ENCODE measurements at places on chromosomes 2 and 18.

DNA sequence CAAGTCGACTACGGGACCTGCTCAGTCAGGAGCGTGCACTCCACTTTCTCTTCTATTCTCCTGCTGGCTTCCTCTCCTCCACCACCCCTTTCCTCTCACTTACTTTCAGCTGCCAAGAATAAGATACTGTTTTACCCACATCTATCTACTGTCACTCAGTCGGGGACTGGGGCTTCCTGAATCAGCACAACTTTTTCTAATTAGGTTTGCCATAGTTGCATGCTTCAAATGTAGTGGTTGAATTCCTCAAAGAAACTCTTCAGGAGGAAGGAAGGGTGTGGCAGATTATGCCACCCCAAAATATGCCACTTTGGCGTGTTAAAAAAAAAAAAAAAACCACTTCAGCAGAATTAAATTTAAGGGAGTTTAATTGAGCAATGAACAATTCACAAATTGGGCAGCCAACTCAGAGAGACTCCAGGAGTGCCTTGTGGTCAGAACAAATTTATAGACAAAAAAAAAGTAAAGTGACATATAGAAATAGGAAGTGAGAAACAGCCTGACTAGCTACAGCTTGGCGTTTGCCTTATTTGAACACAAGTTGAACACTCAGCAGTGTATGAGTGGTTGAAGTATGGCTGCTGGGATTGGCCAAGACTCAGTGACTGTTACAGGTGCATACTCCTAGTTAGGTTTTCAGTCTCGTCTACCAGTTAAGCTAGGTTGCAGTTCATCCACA lies 32.5 kb upstream of the RMDN2 start:
- DNase-seq: no peak

DNA sequence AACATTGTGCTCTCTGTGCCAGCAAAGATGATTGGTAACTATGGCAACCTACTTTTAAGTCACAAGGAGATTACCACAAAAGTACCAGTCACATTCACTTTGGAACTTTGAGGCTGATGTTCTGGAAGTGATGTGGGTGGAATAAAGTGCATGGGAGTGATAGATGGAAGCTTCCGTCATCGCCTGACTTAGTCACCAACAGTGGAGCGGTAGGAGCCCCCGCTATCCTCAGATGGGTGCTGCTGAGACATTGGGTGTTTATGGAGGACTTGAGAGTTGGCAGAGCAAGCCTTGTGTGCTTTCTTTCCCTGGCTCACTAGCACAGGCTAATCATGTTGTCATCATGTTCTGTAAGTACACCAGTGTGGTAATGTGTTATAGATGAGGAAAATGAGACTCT lies 4.6 kb downstream of the PPP1R7 start:
- DNase-seq: no peak

- no peak for DNase-seq
Observed at GRCh38 chr2:16638946-16639345, 26.7 kb downstream of the CYRIA start.

DNA sequence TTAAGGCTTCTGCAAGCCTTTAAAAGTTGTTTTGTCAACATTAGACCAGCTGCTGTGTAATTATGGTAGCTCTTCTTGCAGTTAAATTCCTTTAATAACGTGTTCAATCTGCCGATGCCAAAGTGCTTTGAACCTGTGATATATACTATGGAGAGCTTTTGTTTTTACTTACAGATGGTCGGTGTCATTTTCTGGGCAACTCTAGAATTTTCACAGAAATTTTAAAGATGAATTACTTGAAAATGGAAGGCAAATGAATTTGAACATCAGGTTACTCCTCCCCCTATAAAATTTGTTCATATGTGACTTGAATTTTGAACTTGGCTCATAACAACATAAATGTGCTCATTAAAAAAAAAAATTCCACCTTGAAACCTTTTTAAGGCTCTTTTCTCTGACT lies 23.0 kb downstream of the LYPD6 start:
- DNase-seq: no peak

- DNase-seq: no peak
Observed at GRCh38 chr2:68536000-68536399, 68.6 kb downstream of the APLF start.

GRCh38 chr18:74918276-74918790 lies 290.6 kb downstream of the PTGR3 start:
- DNase-seq: no peak

DNA sequence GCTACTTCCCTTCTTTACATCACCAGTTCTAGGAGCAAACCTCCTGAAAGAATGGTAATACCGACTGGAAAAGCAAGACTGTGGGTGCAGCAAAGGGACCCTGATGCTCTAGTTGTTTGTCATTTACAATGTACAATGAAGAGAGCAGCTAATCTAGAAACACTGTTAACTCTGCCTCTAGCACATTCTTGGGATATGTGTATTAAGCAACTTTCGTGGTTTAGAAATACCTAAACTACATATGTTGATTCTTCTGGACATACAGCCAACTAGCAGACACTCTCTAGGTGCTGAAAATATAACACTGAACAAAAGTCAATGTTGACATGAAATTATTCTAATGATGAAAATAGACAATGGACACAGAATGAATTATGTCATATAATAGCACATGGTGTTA lies 440.3 kb upstream of the MC4R start:
- DNase-seq: no peak

DNA sequence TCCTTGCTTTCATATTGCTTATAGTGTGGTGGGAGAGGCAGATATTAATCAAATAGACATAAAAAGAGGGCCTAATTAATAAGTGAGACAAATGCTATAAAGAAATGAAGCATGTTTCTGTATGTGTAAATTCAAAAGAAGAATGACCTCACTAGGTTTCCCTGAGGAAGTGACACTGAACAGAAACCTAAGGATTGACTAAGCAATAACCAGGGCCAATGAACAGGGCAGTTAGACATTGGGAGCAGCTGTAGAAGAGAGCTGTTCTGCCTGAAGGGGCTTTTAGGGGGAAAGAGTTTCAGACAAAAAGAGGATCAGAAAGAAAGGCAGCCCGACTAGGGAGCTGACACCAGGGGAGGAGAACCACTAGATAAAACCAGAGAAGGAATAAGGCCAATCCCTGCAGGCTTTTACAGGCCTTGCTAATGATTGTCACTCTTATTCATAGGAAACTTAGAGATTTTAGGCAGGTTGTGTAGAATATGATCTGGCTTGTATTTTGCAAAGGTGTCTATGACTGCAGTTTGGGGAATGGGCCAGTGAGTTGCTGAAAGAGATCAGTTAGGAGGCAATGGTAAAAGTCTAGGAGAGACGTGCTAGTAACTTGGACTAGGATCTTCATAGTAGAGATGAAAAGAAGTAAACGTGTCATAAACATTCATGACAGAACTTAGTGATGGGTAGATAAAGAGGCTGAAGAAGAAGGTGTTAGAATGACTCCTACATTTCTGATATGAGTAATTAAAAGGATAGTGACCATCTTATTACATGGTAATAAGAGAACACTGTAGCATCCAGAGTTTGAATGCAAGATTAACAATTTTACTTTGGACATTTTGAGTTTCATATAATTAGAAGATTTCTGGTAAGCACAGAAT lies 26.8 kb upstream of the NABP1 start:
- DNase-seq: no peak

DNA sequence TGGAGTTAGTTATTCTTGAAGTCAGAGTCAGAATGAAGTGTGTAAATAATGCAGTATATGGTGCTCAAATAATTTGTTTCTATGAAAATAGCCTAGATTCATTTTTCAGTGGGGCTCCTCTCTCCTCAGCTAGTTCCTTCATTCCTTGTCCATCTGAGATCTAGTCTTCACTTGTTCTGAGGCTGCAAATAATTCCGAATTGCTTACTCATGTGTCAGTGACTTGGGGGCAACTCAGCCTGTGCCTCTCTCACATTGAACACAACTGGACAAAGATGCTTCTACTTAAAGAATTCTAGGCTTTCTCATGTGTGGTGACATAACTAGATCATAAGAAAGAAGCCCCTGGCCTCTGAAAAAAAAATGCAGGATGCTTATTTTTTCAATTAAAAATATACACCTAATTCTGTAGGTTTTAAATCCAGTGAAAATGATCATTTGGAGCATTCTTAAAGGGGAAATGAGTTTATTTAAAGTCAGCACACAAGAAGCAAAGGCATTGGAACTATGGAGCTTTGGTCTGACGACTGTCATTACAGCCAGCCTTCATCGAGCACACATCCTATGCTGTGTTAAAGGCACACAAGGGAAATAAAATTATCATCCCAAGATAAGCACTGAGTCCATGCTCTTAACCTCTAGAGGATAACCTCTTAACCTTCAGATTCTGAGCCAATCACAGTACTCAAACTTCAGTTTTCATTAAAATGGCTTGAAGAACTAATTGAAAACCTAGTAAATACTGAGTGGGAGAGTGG lies 24.8 kb upstream of the SCN7A start:
- no peak for DNase-seq

- no peak for DNase-seq
Observed at GRCh38 chr2:135839713-135840112, 2.7 kb upstream of the LCT start.

GRCh38 chr2:205954707-205955106 lies 131.3 kb downstream of the INO80D start:
- DNase-seq: no peak

DNA sequence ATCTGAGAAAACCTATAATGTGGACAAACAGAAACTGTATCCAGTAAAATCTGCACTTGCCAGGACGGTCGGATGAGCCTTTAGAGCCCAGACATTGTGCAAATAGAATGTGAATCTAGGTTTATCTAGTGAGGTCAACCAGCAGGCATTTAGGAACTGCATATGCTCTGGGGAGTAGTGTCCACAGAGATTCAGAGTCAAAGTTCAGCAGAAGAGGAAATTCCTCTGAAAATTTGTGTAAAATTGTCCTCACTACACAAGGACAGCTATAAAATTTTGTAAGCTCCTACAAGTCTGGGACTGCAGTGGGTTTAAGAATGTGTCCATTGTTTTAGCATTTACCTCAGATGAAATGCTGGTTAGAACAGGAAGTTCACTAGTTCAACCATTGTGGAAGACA lies 9.8 kb upstream of the NDUFV2 start:
- DNase-seq: no peak

DNA sequence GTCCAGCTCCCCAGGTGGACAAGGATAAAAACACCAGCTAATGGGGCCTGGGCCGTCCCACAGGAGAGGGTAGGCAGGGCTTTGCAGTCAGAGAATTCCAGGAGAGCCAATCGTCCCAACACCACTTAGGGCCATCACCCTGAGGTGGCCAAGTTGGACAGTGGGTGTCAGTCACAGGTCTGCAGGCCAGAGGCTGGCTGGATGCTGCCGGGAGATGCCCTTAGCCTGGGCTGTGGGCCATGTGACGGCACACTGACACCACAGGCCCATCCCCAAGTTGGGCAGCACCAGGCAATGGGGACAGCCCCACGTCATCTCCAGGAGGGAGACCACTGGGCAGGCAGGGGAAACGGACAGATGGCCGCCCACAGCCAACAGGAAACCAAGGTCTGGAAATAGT lies 53.9 kb downstream of the KIF1A start:
- no peak for DNase-seq

DNA sequence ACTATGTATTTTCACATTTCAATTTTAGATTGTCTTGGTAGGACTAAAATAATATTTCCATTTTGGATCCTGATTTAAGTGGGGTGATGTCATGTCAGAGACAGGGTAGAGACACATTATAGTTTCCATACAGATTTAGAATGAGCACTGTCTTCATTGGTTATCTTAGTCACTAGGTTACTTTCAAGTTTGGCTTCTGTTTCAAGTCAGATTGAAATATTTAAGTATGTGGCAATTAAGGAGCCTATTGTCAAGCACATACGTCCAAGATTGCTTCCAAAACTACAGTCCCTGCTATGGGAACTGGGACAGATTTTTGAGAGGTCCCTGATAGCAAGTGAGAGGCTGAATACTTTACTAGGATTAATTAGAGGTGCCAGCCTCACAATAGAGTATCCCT lies 89.2 kb upstream of the FAM117B start:
- DNase-seq: no peak

DNA sequence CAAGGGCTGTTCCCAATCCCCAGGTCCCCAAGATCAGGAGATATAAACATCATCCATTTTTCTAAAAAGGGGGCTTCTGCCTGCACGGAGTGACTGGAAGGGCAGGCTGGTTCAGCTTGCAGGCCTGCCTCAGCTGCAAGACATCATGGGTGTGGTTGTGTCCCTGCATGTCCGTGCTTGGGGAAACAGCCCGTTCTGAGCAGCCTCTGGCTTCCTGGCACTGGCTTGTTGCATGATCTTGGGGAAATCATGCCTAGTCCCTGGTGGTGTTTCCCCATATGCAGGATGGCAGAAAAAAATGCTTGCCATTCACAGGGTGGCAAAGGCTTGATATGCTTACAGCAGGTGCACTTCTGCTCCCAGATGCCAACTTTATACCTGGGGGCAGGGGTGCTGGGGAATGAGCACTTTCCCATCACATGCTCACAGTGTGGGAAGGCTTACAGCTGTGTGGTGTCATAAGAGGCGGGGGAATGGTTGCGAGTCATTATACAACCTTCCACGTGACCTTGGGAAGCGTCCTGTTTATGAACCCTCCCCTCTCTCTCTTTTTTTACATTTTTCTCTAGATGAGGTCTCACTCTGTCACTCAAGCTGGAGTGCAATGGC lies 7.2 kb downstream of the PCARE start:
- DNase-seq: no peak

DNA sequence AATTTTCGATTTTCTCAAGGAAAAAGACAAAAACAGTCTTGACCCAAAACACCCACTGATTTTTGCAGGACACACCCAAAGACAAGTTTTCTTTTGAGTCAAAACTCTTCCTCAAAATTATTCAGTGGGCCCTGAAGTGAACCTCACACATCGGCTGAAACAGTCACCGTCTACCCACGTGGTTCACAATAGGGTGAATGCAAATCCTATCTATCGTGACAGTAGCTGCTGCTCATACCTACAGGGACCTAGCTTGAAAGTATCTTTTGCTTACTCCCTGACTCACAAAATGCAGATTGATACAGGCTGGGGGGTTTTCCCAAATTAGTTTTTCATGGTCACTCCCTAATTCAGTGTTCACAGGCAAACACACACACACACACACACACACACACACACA lies 10.7 kb upstream of the CD226 start:
- no peak for DNase-seq

DNA sequence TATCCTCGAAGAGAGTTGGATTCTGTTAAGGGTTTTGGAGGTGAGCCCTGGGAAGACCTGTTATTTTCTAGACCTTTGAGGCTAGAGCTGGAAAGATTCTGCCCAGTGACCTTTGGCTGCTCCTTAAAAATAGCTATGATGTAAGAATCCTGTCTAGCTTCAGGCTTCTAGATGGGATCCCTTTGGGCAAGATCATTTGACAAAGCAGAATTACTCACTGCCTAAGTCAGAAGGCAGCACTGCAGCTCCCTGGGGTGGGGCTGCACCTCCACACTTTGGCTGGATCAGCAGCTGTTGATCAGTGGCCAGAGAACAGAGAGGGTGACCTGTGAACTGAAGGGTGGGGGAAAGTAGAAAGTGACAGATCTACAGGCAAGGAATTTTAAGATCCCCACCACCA lies 103.8 kb downstream of the ASAP2 start:
- no peak for DNase-seq

Measured in cortex of kidney (tissue), 1 donor.